ENCODE measurements at places on chromosomes 5 and 9.

- no peak for DNase-seq
Measured at GRCh38 chr9:87661241-87661640, 64.7 kb upstream of the CTSL start.

DNA sequence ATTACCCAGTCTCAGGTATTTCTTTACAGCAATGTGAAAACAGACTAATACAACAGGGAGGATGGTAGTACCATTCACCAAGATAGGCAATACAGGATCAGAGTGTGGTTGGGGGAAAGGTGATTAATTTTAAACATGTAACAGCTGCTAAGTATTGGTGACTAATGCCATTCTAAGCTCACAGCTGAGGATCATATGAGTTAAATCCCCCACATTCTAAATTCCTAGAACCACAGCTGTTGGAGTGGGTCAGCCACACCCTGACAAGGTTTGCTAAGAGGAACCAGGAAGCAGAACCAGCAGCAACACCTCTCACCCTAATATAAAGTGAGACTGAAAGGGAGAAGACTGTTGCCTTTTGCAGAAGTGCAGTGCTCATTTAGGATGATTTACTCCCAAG is 24.8 kb downstream of the HSPB3 start:
- DNase-seq, result no peak

GRCh38 chr5:90612919-90613318 is 54.3 kb downstream of the ADGRV1 start:
- DNase-seq, result no peak

DNA sequence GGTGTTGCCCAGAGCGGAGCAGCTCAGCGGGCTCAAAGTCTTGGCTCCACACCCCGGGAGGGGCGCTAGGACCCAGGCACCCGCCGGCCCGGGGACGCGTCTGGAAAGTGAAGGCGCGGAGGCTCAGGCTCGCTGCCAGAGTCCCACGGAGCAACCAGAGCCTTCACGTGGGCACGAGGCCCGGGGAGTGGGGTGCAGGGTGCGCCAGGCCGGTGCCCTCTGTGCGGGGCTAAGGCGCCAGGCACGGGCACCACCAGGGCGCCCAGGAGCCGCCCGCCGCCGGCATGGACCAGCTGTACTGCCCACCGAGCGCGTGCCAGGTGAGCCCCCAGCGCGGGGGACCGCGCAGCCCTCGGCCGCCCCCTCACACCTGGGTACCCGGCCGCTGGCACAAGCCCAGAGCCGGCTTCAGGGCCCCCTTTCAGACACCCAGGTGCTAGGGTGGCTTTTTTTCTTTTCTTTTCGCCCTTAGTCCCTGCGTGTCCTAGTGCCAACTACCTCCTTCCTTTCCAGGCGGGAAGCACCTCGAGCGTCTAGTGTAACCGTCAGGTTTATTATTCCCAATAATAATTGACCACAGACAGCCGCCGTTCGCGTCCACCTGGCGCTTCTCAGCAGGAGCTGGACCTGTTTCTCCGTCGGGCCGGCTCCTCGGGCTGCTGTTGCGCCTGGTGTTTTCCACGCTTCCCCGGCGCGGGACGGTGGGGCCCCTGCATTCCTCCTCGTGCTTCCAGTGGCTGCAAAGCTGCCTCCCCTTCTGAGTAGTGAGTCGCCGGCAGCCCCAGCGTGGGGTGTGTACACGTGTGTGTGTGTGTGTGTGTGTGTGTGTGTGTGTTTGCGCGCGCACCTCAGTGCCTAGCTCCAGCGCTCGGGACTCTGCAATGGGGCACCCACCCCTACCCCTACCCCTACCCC is 30.1 kb upstream of the PDE8B start:
- DNase-seq, result peak; percentile 32

DNA sequence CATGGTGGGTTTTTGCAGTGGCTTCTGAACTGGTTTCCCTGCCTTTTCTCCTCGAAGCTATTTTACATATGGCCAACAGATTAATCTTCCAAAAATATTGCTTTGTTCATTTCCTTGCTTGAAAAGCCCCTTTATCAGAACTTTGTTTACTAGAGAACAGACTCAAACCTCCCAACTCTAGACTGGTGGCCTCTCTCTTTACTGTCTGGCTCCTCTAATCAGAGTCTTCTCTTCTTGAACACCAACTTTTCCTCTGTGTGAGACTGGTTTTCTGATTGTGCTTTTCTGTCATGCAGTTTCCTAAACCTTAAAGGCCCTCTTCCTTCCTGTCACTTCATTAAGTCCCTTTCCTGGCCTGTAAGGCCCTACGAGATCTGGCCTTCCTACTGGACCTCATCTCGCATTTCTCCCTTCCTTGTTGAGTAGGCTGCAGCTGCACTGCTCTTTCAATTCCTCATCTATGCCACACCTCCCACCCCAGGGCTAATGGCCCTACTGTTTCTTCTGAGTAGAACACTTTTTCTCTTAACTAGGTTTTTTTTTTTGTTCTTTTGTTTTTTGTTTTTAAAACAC is 5.7 kb downstream of the C9orf43 start:
- DNase-seq, result no peak

GRCh38 chr5:137442660-137443059 is 56.5 kb downstream of the SPOCK1 start:
- DNase-seq, result no peak

DNA sequence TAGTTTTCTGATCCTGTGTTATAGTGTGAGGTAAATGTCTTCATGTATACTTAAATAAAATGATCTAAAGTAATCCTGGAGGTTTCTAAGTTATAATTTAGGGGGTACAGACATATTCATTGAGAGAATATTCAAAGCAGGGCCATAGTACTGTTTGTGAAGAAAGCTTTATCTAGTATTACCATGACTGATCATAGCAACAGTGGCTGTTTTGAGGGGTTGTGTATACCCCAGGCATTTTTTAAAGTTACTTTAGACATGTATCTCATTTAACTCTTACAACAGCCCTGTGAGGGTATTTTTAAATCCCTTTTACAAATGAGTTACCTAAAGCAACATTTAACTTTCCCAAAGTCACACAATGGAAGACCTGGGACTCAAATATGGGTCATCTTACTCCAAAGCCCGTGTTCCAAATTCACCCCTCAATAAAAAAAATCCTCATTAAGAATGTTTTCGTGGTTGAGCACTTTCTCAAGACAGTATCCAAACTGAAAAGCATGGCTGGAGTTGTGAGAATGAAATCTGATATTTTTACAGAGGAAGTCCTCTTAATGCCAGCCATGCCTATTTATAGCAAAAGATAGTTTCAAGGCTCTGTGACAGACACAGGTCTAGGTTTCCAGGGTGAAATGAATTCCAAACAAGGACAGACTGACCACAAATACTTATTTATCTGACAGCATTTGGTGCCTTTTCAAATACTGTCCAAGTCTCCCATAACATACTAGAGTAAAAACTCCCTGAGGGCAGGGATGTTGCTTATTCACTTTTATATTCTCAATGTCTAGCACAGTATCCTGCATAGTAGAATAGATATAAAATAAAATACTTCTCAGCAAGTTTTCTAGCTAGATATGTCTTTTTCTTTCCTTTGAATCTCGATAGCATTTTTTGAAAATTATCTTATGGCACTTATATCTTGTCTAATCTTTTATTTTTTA is 10.4 kb downstream of the STOM start:
- DNase-seq, result peak; percentile 7

GRCh38 chr5:63928451-63928850 is 33.8 kb downstream of the HTR1A start:
- no peak for DNase-seq

DNA sequence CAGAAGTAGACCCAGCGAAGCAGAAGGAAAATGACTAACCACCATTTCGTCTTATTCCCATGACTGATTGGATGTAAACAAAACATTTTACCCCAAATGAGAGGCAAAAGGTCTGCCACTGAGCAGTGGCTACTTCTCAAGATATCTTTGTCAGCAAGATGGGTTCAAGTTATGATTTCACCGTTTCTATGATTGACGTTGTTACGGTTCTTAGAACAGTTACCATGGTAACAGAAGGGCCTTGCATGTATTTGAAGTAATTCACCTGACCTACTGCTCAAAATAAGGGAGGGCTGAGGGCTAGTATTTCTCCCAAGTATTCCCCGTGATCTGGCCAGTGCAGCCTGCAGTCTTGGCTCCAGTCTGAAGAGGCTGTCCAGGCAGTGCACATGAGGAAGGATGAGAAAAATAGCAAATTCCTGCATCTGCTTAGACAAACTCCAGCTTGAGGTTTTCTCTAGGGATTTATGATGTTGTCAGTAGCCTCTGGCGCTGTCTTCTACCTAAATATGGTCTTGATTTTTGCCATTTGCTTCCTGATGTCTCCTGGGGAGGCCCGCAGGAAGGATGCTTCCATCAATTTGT is 372.7 kb downstream of the TMEM38B start:
- DNase-seq, result no peak

GRCh38 chr9:114503009-114503408 is 2.3 kb downstream of the WHRN start:
- DNase-seq, result no peak

GRCh38 chr5:72013766-72014624 is 93.3 kb upstream of the MAP1B start:
- no peak for DNase-seq

GRCh38 chr5:113059232-113060040 is 82.8 kb downstream of the DCP2 start:
- DNase-seq, result peak; percentile 82

DNA sequence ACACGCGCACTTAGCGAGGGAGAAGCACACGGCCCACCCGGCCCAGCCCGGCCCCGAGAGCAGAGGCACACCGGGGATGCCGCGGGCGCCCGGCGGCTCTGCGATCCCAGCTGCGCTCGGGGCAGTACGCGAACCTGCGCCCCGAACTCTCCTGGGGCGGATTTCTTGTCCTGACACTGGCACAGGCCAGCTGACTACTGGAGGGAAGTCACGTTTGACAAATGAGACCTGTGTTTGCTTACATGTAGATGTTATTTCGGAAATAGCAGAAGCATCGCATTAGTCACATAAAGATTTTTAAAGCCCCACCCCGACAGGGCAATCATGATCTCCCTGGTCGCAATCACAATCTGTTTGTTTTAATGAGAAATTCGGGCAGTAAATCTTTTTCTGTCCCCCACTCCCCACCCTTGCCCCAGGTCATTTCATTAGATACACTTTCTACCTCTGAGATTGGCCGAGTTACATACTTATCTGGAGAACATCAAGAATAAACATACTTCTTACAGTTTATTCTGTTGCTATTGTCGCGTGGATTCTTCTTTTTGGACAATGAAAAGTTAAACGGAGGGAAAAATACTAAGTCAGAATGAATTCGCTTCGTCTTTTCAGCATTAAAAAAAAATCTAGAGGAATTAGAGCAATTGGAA is 518.9 kb downstream of the CTNND2 start:
- DNase-seq, result peak; percentile 6

- no peak for DNase-seq
Measured at GRCh38 chr5:134506054-134507039, 19.1 kb upstream of the JADE2 start.

DNA sequence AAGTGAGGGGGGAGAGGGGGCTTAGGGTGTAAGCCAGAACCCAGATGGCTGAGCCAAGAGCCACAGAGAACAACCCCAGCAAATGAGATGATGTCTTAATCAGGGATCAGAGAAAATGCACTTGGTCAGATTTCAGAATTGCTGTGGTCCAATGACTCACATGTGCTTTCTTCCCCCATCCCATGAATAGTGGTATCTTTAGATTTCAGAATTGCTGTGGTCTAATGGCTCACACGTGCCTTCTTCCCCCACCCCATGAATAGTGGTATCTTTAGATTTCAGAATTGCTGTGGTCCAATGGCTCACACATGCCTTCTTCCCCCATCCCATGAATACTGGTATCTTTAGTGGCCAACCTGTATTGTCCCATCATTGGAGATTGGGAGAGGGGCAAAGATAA is 59.9 kb downstream of the IRX2 start:
- no peak for DNase-seq

DNA sequence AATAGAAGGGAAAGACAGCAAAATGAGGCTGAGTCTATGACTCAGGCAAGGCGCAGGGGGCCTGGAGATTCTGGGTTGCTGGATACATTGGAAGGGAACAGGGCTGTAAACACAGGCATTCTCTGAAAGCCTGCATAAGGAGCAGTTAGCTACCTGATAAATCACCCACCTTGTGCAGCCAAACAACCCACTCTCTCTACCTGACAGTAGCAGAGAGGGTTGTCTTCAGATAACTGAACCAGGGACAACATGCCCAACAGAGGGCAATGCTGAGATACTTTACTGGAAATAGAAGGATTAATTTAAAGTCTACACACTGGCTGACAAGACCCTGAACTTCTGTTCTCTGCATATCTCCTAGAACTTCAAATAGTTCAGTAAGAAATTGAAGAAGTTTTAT is 161.6 kb downstream of the KCTD16 start:
- DNase-seq, result no peak

- DNase-seq, result peak; percentile 75
Measured at GRCh38 chr9:4167079-4167671, 132.7 kb downstream of the GLIS3 start.

- no peak for DNase-seq
Measured at GRCh38 chr5:176803943-176804498, 6.3 kb upstream of the UNC5A start.

DNA sequence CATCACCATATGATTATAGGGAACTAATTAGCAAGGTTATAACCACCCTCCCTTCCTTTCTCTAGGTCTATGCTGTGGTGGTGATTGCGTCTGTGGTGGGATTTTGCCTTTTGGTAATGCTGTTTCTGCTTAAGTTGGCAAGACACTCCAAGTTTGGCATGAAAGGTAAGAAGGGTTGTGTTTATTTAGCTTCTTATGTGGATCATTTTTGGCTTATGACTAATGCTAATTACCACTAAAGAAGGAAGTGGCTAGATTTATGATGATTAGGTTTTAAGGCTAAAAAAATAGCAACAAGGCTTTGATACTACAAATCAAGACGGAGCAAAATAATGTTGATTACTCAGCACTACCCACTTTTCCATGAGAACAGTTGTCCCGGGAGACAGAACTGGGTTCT is 82.4 kb downstream of the NTRK2 start:
- no peak for DNase-seq

- DNase-seq, result no peak
Measured at GRCh38 chr5:137401946-137402345, 97.2 kb downstream of the SPOCK1 start.

GRCh38 chr5:35036536-35036935 is 11.2 kb downstream of the AGXT2 start:
- DNase-seq, result no peak

GRCh38 chr9:7347556-7347955 is 452.0 kb downstream of the DMAC1 start:
- no peak for DNase-seq

GRCh38 chr5:816176-816575 is 31.6 kb upstream of the ZDHHC11B start:
- DNase-seq, result no peak

DNA sequence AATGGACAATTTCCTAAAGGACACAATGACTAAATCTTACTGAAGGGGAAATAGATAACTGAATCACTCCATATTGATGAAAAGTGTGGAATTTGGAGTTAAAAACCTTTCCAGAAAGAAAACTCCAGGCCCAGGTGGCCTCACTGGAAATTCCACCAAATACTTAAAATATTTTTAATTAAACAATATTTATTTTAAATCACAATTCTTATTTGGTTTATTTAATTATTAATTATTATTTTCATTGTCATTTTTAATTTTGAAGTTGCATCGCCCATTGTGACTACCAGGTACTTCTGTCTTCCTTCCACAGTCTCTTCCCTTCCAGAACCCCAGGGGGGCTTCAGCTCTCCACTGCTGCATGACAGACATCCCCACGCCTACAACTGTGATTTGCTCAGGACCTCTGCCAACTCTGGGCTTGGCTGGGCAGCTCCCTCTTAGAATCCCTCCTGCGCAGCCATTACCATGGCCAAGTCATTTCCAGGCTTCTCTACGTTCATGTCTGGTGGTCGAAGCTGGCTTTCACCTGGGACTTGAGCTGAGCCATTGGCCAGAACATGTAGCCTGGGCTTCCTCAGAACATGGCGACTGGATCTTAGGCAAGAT is 16.4 kb upstream of the GADD45G start:
- DNase-seq, result no peak
